ENCODE measurements at places on chromosomes 3 and 15.

GRCh38 chr15:37093480-37094332 is 6.6 kb downstream of the MEIS2 start:
- DNase-seq, result peak; percentile 77

GRCh38 chr3:48128774-48129173 is 59.4 kb downstream of the CDC25A start:
- no peak for DNase-seq

- no peak for DNase-seq
Measured at GRCh38 chr15:69038508-69038907, 24.0 kb downstream of the NOX5 start.

DNA sequence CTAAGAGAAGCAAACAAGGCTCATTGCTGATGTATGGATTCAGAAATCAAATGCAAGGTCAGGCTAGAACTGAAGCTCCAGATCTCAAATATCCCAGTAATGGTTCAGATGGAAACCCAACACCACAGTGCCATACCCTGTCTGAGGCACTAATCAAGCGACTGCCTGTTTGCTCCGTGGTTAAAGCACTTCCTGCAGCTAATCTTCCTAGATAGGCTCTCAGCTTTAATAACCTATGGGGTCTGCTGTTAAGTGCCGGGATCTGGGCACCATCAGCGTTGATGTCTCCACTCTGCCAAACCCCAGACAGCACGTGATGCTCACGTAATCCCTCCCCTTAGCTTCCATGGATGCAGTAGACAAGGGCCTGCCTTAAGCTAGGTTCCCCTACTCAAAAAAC is 262.6 kb downstream of the MECOM start:
- no peak for DNase-seq

DNA sequence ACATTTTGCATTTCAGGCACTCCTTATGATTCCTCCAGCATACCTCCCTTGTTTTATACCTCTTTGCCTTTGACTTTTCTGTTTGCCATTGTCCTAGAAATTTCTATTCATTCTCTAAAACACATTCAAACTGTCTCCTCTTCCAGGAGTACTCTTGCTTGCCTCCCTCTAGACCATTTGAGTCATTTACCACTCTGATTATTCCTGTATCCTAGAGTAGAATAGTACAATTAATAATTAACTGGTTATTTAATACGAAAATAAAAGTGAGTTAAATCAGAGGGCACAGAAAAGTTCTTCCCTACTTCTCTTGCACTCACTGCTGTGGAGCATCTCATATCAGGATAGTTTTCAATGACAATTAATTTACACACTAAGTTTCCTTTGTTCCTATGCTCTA is 290.2 kb upstream of the RORA start:
- no peak for DNase-seq

DNA sequence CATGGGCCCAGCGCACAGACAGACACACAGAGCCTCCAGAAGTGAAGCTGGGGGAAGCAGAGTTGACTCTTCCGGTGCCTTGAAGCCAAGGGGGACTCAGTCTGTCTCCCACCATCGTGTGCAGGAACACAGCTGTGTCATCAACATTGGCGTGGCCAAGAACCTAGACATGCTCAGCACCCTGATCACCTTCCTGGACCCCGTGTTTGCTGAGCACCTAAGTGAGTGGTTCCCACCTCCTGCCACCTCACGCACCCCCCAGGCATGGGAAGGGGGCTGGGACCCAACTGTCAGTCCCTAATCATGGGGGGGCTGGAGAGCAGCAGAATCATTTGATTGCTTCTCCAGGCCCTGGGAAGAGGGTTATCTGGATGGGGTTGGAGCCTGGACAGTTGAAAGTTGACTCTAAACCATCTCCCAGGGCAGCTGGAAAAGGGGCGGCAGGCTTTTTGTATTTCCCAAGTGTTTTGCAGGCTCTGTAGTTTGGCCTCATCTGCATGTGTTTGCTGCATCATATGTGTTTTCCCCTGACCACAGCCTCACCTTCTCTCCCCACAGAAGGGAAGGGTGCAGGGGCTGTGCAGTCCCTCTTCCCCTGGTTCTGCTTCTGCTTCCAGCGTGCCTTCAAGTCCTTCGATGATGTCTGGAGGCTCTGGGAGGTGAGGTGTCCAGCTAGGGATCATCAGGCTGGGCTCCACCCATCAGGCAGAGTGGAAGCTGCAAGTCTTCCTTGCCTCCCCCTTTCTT is 12.8 kb downstream of the TBC1D21 start:
- DNase-seq, result no peak

GRCh38 chr3:13075318-13075717 is 2.1 kb upstream of the IQSEC1 start:
- no peak for DNase-seq

GRCh38 chr3:141454054-141454453 is 32.8 kb upstream of the RASA2 start:
- no peak for DNase-seq

- DNase-seq, result no peak
Measured at GRCh38 chr15:25682340-25682739, 180.8 kb downstream of the ATP10A start.

DNA sequence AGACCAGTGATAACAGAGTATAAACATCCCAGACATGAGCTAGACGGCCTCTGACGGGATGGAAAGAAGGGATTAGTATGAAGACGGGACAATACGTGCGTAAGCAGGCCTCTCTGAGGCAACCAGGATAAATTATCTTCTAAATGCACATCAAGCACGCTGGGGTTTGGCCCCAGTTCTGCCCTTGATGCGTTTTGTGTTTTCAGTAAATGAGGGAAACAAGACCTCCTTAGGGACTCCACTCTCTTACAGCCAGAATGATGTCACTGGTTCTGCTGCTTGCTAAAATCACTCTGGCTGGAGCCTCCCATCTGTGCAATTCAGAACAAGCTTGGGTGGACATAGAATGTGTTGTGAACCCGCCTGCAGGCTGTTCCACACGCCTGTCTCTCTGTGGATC is 156.0 kb upstream of the MCTP2 start:
- no peak for DNase-seq

- no peak for DNase-seq
Measured at GRCh38 chr3:43288850-43289249, 2.5 kb downstream of the SNRK start.

- DNase-seq, result no peak
Measured at GRCh38 chr3:15010664-15011063, 54.5 kb downstream of the MRPS25 start.

GRCh38 chr3:133472889-133473288 is 73.0 kb downstream of the BFSP2 start:
- DNase-seq, result no peak

- DNase-seq, result no peak
Measured at GRCh38 chr3:134394380-134394779, 20.1 kb upstream of the AMOTL2 start.

DNA sequence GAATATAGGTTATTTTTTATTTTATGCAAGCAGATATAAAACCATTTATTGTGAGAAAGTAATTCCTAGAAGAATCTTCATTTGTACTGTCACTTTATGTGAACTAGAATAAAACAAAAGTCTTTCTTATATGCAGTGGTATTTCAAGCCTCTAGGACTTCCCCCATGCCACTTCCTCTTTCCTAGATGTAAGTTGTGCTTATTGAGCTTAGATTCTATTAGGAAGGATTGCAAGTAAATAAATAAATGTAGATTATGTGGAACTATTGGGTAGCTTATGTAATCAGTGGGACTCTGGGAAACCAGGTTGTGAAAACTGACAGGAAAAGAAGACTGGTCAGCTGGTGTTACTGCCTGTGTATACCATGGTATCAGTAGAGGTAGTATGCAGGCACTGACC is 169.7 kb downstream of the RSRC1 start:
- no peak for DNase-seq

GRCh38 chr15:33623010-33623409 is 312.2 kb downstream of the RYR3 start:
- DNase-seq, result no peak

GRCh38 chr3:175356899-175357324 is 497.8 kb downstream of the NAALADL2 start:
- no peak for DNase-seq

GRCh38 chr15:90015749-90016148 is 14.6 kb downstream of the ZNF710 start:
- no peak for DNase-seq

DNA sequence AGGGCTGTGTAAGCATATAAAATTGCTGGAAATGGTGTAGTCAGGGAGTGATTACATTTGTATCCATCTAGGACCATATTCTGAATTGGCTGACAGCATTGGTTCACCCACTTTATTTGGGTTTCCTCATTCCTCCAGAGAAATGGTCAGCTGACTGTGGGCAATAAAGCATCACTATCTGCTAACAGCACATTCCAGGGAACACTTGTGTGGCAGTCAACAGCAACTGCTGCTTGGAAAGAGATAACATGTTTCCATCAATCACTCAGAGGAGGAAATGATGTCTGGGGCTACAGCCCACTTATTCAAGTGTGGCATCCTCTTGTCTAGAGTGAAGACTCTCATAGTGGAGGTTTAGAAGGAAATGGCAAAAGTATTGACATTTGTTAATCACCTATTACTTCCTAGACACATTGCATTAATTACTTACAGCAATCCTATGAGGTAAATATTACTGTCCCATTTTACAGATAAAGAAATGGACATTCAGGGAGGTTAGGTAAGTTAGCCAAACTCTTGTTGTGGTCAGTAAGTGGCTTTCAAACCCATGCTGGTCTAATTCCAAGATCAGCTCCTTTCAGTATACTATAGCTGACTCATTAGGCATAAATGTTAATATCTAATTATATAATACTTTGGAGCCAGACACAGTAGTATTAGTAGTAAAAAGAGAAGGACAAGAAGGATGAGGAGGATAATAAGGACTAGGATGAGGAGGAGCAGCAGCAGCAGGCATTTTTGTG is 247.8 kb downstream of the ALCAM start:
- peak; percentile 42 for DNase-seq

Measured in fibroblast of skin of scalp (primary cell).